HT1080 (cell line): ENCODE measurements at places on chromosomes 1 and 21.

DNA sequence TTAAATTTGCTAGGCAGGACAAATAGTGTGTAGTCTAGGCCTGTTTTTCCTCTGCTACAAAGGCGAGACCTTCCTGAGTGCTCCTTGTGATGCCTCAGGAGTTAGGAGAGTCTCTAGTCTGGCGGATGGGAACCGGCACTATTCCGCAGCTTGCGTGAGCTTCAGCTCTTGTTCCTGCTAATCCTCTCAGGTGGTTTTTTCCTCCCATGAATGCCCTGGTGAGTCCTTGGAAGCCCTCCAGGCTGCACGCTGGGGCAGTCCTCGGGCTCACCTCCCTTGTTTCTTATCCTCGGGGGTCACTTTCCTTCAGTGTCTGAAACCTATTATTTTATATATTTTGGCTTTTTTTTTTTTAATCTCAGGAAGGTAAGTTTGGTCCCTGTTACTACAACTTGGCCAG lies 28.2 kb downstream of the UTS2 start:
- no peak for DNase-seq

DNA sequence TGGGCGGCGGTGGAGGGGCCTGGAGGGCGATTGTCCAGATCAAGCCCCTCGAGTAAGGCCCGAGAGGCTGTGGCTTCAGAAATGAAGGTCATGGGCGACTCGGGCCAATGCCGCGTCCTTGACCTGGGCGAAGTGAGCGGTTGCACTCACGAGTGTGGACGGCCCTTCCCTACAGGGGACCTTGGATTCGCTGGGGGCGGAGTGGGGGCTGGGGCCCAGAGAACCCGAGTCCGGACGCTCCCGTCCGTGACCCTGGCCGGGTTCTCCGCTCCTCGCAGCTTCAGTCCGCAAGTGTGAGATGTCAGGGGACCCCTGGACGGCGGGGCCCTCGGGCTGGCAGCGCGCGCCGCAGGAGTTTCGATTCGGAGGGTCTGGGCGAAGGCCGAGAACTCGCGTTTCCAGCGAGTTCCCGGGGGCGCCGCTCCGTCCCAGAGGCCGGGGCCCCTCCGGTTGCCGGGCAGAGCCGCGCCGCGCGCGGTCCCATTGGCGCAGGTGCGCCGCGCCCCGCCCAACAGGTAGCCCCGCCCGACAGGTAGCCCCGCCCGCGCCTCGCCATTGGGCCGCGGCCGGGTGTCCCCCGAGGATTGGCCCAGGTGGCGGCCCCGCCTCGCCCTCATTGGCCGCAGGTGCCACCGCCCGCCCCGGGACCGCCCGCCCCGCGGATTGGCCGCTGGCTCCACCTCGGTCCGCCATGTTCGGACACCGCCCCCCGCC lies at the start of gene PRKCZ:
PRKCZ (plus strand) TSS at position 694 of the 714 bp plus-strand sequence. CDS start 220 bp downstream, outside the sequence.
- no peak for DNase-seq

- DNase-seq = peak; percentile 61
These were observed 9.0 kb upstream of the FAM131C start for GRCh38 chr1:16082283-16083038.

DNA sequence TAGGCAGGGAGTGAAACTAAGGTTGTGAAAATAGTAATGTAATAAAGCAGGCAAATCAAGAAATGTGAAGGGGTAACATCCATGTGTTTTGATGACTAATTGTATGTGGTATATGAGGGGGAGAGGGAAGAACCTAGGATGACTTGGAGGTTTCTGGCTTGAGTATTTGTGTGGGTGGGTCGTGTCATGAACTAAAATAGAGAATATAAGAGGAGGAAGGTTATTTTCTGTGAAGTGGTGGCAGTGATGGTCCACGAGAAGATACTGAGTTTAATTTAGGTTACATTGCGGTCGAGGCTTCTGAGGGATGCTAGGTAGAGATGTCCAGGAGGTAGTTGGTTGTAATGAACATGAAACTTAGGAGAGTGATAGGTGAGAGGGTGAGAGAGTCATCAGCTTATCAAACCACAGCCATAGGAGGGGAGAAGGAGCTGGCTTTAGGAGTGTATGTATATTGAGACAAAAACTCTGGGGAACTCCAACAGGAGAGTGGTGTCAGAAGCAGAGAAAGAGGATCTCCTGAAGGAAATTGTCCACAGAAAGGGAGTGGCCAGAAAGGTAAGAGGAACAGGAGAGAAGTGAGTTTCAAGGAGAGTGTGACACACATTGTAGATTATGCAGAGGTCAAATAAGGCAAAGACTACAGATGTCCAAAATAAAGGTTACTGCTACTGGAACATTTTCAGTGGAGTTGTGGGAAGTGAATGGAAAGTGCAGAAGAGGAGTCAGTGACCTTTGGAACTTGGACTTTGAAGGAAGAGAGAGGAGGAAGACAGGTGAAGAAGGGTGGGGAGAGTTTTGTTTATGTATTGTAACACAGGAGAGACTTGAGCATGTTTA lies 89.0 kb upstream of the MACF1 start:
- peak; percentile 70 for DNase-seq
